Fibroblast of lung (primary cell): ENCODE measurements at places on chromosomes 1 and 21. TPM values are rescaled to one million over a fixed set of nuclear protein-coding genes. Genes with fewer than 3 reads are reported as not detected.

Gene CIART
- polyA plus RNA-seq: 15.3 and 15.4 TPM in 2 replicates

DNA sequence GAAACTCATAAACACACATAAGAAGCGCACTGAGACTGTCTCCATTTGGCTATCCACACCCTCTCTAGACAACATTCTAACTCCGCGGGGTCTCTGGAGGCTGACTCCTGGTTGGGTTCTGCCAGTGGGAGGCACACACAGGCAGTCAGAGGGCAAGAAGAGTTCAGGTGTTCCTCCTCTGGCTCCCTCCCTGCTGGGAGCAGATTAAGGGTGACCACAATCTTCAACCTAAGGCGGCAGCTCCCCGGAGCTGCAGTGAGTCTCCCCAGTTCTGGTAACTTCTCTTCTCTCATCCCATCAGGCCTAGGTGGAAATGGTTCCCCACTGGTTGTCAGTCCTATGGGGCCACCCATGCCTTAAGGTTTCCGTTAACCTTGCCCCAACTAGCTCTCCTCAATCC is 7.4 kb upstream of the TENT5C start:
- DNase-seq: no peak

GRCh38 chr1:64866689-64867088 is 99.7 kb downstream of the JAK1 start:
- DNase-seq: no peak

GRCh38 chr21:32562426-32562825 is 22.9 kb downstream of the TCP10L start:
- peak; percentile 91 for DNase-seq

DNA sequence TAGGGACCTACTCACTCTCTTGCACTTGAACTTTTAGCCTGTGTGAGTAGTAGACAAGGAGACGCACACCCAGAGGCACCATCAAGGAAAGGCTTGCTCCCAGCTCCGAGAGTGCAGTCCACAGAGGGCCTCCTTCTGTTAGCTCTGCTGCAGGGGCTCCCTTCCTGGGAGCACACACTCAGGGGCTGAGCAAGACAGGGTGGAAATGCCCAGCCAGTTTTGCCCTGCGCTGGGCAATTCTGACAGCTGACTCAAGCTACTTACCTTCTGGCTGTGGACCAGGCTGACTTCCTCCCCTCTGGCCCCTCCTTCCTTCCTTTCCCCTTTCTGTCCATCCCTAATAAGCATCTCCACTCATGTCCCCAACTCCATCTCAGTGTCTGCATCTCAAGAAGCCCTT is 449.1 kb downstream of the PTPRU start:
- DNase-seq: no peak

DNA sequence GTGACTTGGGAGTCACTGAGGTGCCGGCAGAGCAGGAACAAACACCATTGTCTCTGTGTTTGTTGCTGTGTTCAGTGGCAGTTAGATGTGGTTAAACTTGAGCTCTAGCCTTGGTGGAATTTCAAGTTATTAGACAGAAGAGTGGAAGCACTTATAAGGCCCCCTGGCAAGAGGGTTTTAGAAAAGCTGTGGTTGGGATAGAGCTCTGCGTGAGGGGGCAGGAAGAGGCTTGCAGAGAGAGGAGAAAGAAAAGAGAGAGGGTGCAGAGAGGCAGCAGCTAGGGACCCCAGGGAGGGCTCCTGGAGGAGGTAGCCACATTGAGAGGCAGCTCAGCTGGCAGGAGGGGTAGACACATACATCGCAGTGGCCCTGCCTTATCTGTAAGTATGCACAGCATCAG is 128.2 kb downstream of the GALNT2 start:
- DNase-seq: no peak

DNA sequence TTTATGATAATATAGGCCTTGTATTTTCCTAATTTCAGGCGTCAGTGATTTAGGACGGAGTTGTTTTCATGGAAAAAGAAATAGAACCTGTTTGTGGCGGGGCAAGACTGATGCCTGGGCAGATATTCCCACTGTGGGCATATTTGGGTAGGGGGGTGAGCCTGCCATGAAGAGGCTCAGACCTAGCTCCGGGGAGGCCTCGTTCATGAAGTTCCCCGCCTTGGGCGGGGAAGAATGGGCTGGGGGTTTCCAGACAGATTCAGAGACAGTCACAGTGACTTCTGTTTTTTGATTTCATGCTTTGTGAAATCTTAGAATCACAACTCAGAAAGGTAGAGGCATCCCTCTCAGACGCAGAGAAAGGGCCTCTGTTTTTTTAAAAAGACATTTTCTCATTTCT is 36.1 kb downstream of the RUNX3 start:
- no peak for DNase-seq

GRCh38 chr1:177007437-177008161 is 156.9 kb downstream of the ASTN1 start:
- no peak for DNase-seq

DNA sequence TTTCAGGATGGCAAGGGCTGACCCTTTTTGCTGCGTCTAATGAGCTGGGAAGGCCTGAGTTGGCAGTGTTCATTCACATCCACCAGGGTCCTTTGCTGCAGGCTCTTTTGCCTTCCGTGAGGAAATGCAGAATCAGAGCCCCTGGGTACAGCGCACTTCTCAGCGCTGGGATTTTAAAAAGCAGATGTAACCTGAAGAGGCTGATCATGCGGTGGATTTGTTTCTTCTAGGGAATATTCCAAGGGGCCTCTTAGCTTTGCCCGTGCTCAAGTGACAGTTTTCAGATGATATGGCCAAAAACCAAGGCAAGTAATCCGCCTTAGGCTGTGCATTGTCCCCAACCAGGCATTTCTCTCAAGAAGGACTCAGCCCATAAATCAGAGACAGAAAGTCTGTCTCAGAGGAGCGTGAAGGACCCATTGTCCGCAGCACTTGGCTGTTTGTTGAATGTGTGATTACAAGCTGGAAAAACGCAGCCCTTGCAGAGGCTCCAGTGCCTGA is 237.6 kb downstream of the PTPRC start:
- no peak for DNase-seq

DNA sequence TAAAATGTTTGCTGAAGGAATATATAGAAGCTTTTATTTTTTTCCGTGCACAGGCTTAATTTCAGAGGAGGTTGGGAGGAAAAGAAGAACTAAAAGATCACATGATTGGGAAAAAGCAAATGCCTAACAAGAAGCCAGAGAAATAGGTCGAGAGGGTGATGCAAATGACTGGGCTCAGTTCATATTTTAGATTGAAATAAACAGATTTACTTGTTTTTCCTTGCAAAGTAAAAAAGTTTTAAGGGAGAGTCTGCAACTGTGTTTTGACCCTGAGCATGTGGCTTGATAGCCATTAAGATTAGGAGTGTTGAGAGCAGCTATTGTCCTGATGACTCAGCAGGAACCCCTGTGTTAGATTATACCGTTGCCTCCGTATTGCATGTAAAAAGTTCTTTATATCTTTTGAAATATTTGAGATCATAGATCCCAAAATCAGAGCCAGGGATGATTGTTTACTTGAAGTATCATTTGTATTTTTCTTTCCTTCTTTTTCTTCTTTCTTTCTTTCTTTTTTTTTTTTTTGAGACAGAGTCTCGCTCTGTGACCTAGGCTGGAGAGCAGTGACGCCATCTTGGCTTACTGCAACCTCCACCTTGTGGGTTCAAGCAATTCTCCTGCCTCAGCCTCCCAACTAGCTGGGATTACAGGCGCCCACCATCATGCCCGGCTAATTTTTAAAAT is 20.2 kb downstream of the CLIC4 start:
- DNase-seq: peak; percentile 73

DNA sequence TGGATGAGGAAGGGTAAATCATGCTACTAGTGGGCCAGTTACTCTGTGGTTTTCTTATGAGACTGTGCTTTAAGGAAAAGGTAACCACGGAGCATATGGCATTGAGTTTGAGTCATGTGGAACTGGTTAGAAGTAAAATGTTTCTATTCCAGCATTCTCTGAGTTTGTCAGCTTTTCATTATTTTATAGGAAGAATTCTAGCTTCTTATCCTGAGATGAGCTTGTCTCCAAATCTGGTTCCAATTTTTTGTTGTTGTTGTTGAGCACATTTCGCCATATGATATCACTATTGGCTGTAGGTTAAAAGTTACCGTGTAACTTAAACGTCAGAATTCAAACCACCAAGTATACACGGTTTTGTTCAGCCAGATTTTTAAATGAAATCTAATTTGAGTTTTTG is 69.9 kb downstream of the ATF6 start:
- peak; percentile 52 for DNase-seq

GRCh38 chr1:41108696-41109275 is 87.3 kb upstream of the SLFNL1 start:
- peak; percentile 52 for DNase-seq

GRCh38 chr1:181669246-181669645 is 185.9 kb downstream of the CACNA1E start:
- DNase-seq: peak; percentile 31
